Renal cortical epithelial cell (primary cell): ENCODE measurements at places on chromosomes 6 and 20. TPM values are rescaled to one million over a fixed set of nuclear protein-coding genes. Genes with fewer than 3 reads are reported as not detected.

Gene RSPH9
- total RNA-seq = 0.17 and 0.35 TPM in 2 replicates

Gene MAS1
- not detected in 2 replicates for total RNA-seq

Gene LHFPL5
- total RNA-seq = 0.10 TPM in 1 of 2 replicates, not detected in the other

Gene VNN1
- total RNA-seq = 2.2 and 4.5 TPM in 2 replicates

Gene PNLDC1
- not detected in 2 replicates for total RNA-seq

Gene SIRPD
- not detected in 2 replicates for total RNA-seq

Gene FLRT3
- total RNA-seq = 5.2 and 16.0 TPM in 2 replicates

Gene AKAP7
- 6.9 and 20.4 TPM in 2 replicates for total RNA-seq

Gene OLIG3
- total RNA-seq = not detected in 2 replicates

Gene CD93
- 0.30 and 0.35 TPM in 2 replicates for total RNA-seq

Gene MYCT1
- 0.15 and 0.52 TPM in 2 replicates for total RNA-seq

Gene FGD2
- total RNA-seq = 0.05 TPM in 1 of 2 replicates, not detected in the other

Gene IL17A
- not detected in 2 replicates for total RNA-seq

Gene TRAPPC3L
- not detected in 2 replicates for total RNA-seq
